ENCODE measurements at places on chromosomes 5 and 9. TPM values are rescaled to one million over a fixed set of nuclear protein-coding genes. Genes with fewer than 3 reads are reported as not detected.

GRCh38 chr9:89739916-89740315, 135.1 kb downstream of the GADD45G start:
- no peak for DNase-seq

GRCh38 chr5:5533927-5534326, 111.5 kb downstream of the ICE1 start:
- no peak for DNase-seq

GRCh38 chr5:96489532-96489931, 56.5 kb upstream of the PCSK1 start:
- no peak for DNase-seq

GRCh38 chr9:136808075-136808805, 492 bp downstream of the RABL6 start:
- peak; percentile 33 for DNase-seq

The SPATA9 gene
- total RNA-seq = not detected

The TMEM252 gene
- not detected for total RNA-seq

The ARID3C gene
- not detected for total RNA-seq

The PANK3 gene
- 81.5 TPM for total RNA-seq

The DDX4 gene
- not detected for total RNA-seq

The BNIP1 gene
- total RNA-seq = 22.6 TPM

The UAP1L1 gene
- total RNA-seq = 14.9 TPM

The FOCAD gene
- total RNA-seq = 33.7 TPM

The FLT4 gene
- 0.86 TPM for total RNA-seq

The IDNK gene
- 6.3 TPM for total RNA-seq

The UBAP1 gene
- 30.0 TPM for total RNA-seq

Measured in activated T-helper 1 cell treated with anti-CD3 and anti-CD28 coated beads, Interleukin-12 subunit alpha, Interleukin-12 subunit beta, Interleukin-2, Interleukin-4 antibody, amounts not matched to agents 30 ng/mL and 10 ng/mL and 1 ng/mL, durations not matched to agents 14 hours and 24 hours and 36 hours (primary cell).